Stimulated activated CD8-positive, alpha-beta memory T cell treated with anti-CD3 and anti-CD28 coated beads, Interleukin-7, amount 100 ng/mL, for 1 hour (primary cell): ENCODE measurements at places on chromosomes 1 and 21.

DNA sequence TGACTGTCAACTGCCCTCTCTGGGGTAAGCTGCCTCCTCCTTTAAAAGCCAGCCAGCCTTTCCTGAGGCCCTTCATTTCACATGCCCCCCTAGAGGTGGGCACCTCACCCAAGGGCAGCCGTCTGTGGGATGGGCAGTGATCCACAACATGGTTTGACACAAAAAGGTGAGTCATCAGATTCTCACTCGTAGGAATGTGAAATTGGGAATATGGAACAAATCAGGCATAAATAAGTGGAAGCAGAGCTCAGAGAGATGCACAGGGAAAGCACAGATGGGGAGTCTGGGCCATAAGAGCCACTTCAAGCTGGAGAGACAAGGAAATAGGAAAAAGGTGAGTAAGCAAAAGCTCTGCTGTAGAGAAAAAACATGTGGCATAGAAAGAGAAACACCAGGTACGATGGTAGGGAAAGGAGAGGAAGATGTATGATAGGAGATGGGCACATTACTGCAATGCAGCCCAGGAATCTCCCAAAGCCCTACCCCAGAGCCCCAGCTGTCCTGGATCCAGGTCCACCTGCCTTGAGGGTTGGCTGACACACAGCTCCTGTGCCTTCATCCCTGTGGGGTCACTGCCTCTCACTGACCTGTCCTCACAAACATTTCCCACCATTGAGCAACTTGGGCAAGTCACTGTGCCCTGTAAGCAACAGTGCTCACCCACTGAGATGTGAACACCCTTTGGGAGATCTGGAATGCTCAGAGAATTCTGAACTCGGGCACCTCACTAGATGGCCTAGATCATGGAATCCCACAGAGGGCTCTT is 86.6 kb downstream of the ASTN1 start:
- DNase-seq: no peak

DNA sequence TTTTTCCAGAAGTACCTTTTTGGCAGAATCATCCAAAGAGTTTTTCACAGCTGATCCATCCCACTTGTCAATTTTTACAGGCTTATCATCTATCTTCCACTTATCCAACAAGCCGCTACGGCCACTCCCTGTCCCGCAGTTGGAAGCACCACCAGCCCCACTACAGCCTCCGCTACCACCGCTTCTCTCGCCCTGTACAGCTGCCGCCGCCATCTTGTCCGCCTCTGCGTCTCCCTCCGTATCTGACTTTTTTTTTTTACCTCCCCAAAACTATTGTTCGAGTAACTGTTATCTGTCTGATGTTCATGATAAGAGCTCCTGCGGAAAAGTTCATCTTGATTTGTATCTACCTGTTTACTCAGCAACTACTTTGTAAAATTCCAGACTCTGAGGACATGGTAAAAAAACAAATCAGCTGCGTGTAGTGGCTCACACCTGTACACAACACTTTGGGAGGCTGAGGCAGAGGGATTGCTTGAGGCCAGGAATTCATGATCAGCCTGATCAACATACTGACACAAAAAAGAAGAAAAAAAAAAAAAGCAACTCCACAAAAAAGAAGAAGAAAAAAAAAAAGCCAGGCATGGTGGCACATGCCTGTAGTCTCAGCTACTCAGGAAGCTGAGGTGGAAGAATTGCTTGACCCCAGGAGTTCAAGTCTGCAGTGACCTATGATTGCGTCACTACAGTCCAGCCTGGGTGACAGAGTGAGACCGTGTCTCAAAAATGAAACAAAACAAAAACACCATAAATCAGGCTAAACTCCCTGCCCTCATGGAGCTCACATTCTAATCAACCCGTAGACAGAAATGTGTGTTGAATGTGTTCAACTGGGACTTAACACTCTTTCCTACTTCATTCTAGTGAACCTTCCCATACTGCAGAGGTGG is 8.0 kb upstream of the EYA3 start:
- DNase-seq: no peak

DNA sequence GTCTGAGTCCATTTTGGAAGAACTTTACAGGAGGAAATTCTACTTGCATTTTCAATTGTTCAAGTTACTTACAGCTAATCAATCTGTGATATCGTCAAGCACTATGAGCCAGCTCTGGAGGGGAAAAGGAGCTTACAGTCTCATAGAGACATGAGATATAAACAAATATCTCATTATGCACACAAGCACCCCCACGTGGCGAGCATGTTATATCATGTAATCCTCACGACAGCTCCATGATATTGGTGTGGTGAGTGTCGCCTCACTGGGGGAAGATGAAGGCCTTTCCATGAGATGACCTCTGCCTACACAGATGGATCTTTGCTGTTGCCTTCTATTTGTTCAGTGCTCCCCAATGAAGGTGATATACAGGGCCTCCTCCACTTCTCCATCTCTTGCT is 34.6 kb downstream of the TNR start:
- DNase-seq: no peak

GRCh38 chr1:156413391-156414246 is 44.6 kb downstream of the RHBG start:
- no peak for DNase-seq

- no peak for DNase-seq
These were observed 184.2 kb upstream of the USP24 start for GRCh38 chr1:55399346-55399745.

DNA sequence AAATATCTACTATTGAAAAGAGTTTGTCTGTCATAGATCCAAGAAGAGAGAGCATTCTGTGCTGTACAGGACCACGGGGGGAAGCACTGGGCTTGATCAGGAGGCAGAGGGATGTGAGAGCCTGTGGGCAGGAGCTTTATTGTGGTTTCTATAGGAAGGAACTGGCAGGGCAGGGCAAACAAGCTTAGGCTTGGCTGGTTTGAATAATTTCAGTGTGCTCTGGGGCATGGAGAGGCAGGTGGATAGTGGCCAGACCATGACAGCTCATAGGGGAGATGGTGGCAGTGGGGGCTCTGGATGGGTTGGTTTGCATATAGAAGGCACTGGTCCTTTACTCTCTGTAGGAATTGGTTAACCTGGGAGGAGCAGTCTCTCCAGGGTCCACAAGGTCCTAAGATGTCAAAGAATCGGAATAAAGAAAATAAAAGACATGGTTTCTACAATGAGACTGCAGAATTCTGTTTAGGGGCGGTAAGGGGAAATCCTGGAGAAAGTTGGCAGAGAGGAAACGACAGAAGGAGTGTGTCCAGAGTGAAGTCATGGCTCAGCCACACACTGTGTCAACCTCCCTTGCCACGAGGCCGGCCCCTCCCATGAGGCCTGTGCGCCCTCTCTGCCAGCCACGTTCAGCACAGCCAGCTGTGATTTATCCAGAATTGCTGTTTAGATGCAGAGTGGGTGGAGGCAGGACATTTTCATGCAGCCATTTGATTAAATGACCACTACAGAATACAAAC is 81.7 kb upstream of the PGBD5 start:
- no peak for DNase-seq

- DNase-seq: no peak
These were observed 37.2 kb downstream of the RRP1 start for GRCh38 chr21:43826623-43826974.
